ENCODE measurements at places on chromosomes 4 and X.

GRCh38 chr4:185341377-185341776 lies 54.3 kb downstream of the LRP2BP start:
- no peak for DNase-seq

GRCh38 chr4:55321707-55322264 lies 24.3 kb upstream of the SRD5A3 start:
- peak; percentile 49 for DNase-seq

GRCh38 chr4:10671366-10671765 lies 13.2 kb downstream of the CLNK start:
- no peak for DNase-seq

- no peak for DNase-seq
Observed at GRCh38 chr4:3637326-3638016, 105.2 kb upstream of the LRPAP1 start.

- no peak for DNase-seq
Observed at GRCh38 chr4:127778102-127778501, 4.0 kb upstream of the HSPA4L start.

GRCh38 chr4:119317990-119318389 lies 3.9 kb downstream of the FABP2 start:
- no peak for DNase-seq

- no peak for DNase-seq
Observed at GRCh38 chrX:44735498-44735897, 108.3 kb upstream of the DUSP21 start.

GRCh38 chrX:150573702-150574101 lies 5.3 kb downstream of the MTM1 start:
- no peak for DNase-seq

DNA sequence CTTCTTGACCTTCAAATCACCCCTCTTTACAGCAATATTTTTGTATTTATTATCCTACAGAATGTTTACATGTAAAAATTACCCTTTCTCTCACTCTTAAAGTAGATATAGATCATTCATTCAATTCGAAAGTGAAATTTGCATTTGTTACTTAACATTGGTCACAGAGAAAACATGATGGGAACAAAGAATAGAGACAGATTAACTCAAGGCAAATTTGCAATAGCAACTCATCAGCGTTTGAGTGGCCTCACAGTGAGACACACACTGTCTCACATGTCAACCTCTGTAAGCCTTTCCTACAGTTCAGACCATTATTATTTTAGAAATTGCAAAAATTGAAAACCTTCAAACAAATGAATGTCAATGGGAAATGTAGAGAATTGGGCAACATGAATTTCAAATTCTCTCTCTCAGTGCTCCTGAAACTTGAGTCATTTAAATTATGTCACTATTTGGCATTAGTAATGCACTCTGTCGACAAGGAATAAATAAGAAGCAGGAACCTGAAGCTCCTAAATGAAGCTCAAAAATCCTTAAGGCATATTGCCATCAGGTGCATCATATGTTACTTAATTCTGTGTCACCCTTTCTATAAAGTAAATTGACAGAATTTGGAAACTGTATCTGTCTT lies 148.3 kb upstream of the ANXA10 start:
- DNase-seq = no peak

DNA sequence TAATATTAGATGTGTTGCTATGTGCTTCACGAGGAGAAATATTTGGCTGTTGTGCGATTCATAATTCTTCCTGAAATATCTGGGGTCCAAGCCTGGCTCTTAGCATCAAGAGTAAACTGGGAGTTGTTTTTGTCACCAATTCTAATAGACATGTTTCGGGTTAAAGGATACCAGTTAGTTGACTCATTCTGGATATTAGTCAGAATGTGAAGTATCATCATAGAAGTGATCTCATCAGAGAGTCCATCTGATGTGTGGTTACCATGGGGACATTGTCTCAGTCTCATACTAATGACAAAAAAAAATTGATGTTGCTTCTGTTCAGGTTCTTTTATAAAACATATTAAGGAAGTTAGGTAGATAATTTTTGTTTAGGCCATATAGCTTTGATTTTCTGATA lies 57.2 kb upstream of the MTMR1 start:
- DNase-seq = no peak

GRCh38 chr4:78002260-78002659 lies 54.9 kb upstream of the FRAS1 start:
- no peak for DNase-seq

GRCh38 chr4:176653401-176654220 lies 139.1 kb downstream of the VEGFC start:
- no peak for DNase-seq

GRCh38 chr4:89070041-89070440 lies 13.1 kb upstream of the FAM13A start:
- no peak for DNase-seq

DNA sequence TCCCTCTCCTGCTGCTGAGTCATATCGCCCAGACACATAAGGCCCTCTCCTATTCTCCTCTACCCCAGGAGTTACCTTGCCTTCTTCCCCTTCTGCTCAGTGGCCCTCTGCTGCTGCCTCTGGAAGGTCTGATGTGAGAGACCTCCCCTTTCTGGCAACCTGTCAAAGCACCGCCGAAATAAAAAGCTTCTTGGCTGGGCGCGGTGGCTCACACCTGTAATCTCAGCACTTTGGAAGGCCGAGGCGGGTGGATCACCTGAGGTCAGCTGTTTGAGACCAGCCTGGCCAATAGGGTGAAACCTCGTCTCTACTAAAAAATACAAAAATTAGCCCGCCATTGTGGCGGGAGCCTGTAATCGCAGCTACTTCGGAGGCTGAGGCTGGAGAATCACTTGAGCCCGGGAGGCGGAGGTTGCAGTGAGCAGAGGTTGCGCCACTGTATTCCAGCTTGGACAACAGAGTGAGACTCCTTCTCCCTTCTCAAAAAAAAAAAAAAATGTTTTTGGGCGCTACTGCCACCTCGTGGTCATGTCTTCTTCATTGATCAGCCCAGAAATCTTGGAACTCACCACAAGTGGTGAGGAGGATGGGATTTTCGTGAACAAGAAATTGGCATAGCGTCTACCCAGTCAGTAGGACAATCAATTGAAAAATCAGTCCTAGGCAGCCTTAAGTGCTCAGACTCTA lies 8.6 kb upstream of the ZXDA start:
- DNase-seq = no peak

DNA sequence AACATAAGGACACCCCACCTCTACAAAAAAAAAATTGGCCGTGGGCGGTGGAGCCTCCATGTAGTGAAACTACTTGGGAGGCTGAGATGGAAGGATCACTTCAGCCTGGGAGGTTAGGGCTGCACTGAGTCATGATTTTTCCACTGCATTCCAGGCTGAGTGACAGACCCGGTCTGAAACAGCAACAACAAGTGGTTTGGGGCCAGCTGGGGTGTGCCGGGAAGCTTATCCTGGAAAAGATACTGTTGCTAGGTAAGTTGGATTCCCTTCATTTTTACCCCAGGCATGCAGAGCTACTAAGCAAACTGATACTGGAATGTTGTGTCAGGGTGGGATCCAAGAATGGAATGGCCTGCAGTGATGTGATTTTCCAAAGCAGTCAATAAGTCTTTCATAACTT lies 57.0 kb downstream of the XAGE2 start:
- no peak for DNase-seq

DNA sequence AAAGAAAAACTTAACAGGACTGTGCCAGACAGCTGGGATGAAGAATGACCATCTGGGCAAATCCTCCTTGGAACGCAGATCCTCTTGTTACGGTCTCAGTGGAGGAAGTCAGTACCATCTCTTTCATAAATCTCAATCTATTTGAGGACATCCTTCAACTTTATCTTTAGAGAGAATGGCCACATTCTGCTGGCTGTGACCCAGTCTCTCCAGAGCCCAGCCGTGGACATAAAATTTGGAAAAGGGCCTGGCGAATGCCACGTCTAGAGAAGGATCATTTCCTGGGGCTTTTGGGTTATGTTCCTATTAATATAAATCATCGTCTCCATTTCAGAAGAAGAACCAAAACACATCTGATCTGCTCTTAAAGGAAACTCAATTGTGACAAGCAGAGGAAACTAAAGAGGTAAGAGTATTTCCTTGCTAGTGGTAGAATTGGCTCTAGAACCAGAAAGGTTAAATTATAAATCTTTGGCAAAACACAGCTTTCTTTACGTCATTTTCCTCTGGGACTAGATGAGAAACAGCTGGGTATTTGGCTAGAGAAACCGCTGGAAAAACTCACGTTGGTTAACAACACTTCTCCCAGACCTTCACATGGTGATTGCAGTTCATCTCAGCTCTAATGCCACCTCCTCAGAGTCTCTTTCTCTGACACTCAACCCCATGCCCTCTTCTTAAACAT lies 164.7 kb downstream of the CHIC2 start:
- no peak for DNase-seq
